ENCODE measurements at places on chromosomes 11 and 22.
A peak's percentile ranks its signal among the peaks of the same experiment; 100 is the strongest.

DNA sequence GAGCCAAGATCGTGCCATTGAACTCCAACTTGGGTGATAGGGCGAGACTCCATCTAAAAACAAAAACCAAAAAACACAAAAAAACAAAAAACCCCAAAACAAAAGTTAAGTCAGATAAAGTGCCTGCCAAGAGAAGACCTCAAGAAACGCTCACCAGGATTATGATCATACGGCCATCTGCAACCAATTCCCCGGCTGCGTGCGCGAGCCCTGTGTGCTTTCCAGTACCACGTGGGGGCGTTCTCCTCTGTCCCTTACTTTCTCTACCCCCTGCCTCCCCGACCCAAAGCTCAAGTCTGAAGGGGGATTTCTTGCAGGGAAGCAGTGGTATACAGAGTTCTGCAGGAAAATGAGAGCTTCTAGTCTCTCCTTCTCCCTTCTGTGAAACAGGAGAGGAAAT lies 10.5 kb upstream of the RPS19BP1 start:
- DNase-seq, result no peak

GRCh38 chr11:34263441-34264091 lies 94.2 kb downstream of the ABTB2 start:
- DNase-seq, result no peak

- no peak for DNase-seq
These were observed 250.7 kb upstream of the ARHGAP20 start for GRCh38 chr11:110962921-110963320.

GRCh38 chr11:128324051-128324481 lies 263.3 kb downstream of the ETS1 start:
- peak; percentile 67 for DNase-seq

DNA sequence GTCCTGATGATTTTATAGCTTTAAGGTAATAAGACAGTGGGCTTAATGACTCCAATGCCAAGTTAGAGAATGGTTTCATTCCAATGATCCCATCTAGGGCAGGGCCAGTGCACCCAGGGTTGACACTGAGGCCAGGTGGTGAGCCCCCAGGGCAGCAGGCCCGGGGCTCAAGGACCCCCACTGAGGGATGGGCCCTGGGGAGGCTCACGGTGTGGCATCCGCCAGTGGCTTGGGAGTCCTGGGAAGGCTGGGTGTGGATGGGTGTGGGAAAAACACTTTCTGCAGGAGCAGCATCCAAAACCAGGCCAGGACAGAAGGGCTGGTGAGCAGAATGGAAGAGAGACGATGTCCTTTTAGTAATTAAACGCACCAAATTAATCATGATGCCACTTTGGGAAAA lies 626.3 kb downstream of the TBC1D22A start:
- DNase-seq, result no peak

- DNase-seq, result no peak
These were observed 363.6 kb downstream of the TTC28 start for GRCh38 chr22:28316014-28316413.

- DNase-seq, result no peak
These were observed 213.9 kb upstream of the CADM1 start for GRCh38 chr11:115718106-115718505.

- no peak for DNase-seq
These were observed 3.5 kb downstream of the MYO18B start for GRCh38 chr22:25745341-25746011.

DNA sequence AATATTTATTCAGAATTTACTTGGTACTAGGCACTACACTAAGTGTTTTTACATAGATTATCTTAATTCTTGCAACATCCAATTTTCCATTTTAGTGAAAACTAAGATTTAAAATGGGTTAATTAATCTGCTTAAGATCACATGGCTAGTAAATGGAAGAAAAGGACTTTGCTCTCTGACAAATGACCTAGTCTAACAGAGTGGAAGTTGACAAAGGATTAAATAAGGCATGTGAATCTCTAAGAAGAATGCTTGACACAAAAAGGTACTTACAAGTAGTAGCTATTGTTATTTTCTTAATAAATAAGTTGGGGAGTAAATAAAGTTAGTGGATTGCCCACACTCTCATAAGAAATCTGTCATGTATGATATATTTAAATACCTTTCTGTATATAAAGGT lies 584.8 kb downstream of the DLG2 start:
- DNase-seq, result no peak

- DNase-seq, result no peak
These were observed 3.8 kb upstream of the WEE1 start for GRCh38 chr11:9569588-9570164.

DNA sequence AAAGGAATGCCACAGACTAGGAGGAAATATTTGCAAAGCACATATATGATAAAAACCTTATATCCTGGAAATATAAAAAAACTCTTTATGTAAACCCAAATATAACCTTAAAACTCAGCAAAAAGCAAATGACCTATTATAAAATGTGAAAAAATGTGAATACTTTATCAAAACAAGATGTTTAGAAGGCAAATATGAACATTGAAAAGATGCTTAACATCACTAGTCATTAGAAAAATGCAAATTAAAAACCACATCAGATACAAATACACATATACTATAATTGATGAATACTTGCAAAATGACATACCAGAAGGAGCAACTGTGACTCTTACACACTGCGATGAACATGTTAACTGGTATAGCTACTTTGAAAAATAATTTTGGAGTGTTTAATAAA lies 511.2 kb upstream of the LRRC4C start:
- DNase-seq, result no peak

DNA sequence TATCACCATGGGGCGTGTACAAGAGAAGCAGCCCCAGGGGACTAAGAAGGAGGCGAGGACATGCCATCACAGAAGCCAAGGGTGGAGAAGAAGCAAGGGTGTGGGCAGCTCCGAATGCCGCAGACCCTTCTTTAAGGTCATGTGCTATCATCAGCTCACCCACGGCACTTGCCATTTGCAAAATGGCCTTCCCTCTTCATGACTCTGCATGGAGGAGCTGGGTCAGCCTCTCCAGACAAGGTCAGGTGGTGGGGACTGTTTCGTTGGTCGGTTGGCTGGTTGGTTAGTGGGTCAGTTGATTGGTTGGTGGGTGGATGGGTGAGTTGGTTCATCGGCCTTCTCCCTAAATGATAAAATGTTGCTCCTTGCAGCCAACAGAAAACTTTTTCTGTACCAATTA lies 622.5 kb downstream of the TBC1D22A start:
- no peak for DNase-seq

DNA sequence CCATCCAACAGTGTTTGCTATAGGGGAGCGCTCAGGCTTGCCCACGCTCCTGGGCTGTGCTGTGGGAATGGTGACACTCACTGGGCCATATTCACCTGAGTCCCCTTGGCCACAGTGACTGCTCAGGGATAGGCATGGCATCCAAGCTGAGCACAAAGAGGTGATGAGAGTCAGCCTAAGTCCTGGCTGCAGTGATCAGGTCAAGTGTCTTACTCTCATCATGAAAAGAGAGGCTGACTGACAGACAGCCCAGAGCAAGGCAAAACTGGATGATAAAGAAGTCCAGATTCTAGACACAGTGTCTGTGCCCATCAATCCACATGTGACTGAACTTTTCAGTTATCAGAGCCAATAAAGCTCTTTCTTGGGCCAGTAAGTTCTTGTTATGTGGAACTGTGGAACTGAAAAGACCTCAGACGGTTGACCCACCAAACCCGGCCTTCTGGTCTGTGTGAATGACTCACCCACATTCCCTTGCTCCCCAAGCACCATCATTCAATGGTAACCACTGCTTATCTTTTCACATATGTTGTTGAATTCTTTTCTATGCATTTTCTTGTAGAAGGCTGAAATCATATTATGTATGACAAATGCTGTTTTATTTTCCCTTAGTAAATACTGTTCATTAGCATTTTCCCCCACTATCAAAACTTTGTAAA lies 43.2 kb upstream of the YPEL1 start:
- no peak for DNase-seq

GRCh38 chr22:33864723-33865130 lies 55.5 kb downstream of the LARGE1 start:
- DNase-seq, result no peak

- DNase-seq, result no peak
These were observed 935 bp downstream of the TRIM68 start for GRCh38 chr11:4607096-4607495.

DNA sequence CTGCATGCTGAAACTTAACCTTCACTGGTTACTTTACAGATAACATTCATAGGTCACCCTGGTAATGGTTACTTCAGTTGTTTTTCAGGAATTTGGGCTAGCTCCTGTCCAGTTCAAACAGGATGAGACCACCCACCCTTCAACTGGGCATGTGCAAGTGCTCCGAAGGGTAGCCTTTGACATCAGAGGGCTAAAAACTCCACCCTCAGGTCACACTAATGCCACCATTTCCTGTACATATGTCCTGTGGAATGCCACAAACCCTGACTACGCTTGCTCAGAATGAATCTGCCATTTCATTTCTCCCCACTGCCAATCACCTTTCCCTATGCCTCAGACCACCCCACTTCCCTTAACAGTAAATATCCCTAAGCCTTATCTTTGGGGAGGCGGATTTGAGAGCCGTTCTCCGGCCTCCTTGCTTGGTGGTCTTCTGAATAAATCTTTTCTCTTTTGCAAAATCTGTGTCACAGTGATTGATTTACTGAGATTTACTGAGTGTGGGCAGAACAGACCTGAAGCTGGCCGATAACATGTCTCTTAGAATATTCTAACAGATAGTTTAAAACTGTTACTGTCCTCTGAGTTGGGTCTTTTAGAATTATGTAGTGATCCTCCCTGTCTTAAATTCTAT lies 25.4 kb upstream of the FXYD2 start:
- DNase-seq, result no peak

DNA sequence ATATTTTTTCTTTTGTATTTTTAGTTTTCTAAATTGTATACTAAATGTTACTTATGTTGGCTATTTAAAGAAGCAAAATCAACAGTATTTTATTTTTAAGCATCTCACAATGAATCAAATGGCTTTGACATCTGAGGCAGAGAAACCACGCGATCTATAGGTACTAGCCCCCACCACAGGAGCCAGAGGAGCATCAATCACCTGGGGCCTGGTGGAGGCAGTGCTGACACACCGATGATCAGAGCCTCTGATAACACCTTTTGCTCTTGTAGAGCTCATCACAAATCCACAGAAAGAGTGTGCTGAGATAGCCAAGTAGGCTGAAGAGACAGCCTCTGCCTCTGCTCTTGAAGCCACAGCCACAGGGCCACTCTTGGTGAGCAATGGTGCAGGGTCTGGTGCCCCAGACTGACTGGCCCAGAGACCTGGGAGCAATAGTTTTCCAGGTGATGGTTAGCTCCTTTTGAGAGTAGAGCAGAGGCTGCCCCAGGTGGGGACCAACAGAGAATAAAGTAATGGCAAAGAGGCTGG lies 25.2 kb downstream of the HIRA start:
- DNase-seq, result no peak

GRCh38 chr11:110182886-110183285 lies 89.7 kb downstream of the ZC3H12C start:
- DNase-seq, result peak; percentile 3

- DNase-seq, result no peak
These were observed 78.5 kb downstream of the RDX start for GRCh38 chr11:110217936-110218335.

- no peak for DNase-seq
These were observed 82.2 kb upstream of the OR4B1 start for GRCh38 chr11:48134221-48134922.

- no peak for DNase-seq
These were observed 726.9 kb downstream of the BRD1 start for GRCh38 chr22:49100773-49101172.

DNA sequence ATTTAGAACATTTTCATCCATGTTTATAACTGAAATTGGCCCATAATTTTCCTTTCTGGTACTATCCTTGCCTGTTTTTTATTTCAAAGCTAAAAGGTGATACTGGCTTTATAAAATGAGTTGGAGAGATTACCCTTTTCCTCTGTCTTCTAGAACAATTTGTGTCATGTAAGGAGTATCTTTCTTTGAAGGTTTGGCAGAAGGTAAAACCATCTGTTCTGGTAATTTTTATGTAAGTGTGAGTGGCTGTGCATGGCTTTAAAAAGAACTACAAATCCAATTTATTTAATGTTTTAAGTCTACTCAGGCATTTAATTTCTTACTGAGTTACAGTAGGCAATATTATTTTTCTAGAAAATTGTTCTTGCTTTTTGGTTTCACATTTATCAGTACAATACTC lies 7.7 kb upstream of the MRGPRD start:
- no peak for DNase-seq

DNA sequence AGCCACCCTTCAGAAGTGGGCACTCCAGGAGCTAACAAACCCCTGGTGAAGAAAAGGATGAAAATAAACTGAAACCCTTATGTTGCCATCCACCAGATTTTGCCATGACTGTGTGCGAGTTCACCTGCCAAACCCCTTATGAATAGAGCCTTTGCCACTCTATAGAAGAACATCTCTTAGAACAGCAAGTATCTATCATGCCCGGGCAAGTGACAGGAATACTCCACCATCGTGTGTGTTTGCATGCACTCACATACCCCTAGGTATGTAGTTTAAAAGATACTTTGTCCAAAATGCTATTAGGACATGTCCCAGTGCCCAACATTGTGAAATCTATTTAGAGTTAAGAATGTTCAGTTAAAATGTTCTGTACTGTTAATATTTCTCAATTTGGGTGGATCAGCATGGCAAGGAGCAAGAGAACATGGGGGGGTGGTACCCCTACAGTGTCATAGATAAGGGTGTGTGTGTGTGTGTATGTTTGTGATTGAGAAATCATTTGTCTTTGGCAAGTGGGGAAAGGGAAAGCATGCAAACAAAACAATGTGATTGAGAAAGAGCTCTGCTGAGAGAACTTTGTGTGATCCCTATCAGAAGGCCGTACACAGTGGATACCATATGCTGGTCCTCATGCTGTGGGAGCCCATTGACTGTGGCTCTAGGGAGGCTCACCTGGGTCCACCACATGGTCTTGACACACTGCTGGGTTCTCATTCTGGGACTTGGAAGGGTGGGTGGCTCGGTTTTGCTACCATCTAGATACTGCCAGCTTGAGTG lies 94.9 kb downstream of the ZBTB16 start:
- no peak for DNase-seq

DNA sequence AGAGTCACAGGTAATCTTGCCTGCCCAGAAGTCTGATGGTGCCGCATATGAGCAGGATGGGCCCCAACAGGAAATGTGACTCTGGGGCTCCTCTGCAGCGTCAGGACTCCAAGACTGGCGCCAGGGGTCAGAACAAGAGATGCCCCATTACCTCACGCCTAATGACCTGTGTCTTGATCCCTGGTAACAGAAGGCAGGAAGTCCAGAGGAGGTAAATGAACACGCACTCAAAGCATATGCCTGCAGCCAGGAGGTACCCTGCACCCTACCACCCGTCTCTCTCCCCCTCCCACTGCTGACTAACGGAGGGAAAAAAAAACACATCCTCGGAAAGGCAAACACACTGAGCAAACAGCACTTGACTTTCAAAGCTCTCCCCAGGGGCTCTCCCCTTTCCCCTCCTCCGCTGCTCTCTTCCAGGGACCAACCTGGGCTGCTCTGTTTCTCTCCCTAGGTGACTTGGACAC lies 37.3 kb downstream of the ABCC8 start:
- DNase-seq, result no peak

DNA sequence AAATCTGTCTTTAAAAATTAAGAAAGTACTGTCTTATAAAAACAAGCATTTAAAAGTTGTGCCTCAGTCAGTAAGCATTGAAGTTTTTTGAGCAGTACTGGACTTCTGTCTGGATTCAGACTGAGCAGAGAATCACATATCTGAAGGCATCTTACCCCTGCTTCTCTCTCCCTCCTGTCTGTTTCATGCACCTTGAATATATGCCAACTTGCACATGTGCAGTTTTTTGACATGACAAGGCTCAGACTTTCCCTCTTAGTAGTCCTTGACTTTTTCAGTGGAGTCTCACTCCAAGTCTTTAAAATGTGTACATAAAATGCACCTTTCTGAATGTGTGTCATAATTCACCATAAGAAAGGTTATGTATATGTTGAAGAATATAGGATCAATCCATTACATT lies 19.8 kb downstream of the SPECC1L start:
- DNase-seq, result no peak
